Cardiac fibroblast (primary cell): ENCODE measurements at places on chromosomes 1 and 21.

- DNase-seq: peak; percentile 85
These were observed 48.5 kb upstream of the SLC25A33 start for GRCh38 chr1:9490605-9491339.

DNA sequence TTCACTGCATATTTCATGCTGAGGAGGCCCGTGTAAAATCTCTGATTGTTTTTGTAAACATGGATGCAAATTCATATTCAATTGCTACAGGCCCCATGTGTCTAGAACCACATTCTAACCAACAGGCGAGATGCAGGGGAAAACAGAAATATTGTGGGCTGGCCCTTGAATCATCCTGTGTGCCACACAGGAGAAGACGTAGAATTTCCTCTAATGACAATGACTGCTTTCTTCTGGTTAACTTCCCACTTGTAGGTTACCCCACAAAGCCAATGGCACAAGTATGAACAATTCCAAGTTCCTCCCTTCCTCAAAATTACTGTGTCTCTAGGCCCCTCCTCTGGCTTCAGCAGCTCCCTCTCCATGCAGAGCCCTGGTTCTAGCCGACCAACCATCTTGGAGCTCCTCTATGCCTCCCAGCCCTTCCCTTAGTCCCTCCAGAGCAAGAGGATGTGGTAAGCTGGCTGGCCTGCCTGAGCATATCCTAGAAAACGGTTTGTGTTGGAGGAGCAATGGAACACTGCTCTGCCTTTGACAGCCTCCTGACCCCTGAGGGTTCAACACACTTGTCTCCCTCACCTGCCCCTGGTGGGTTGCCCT, 205.2 kb downstream of the HS2ST1 start:
- no peak for DNase-seq

DNA sequence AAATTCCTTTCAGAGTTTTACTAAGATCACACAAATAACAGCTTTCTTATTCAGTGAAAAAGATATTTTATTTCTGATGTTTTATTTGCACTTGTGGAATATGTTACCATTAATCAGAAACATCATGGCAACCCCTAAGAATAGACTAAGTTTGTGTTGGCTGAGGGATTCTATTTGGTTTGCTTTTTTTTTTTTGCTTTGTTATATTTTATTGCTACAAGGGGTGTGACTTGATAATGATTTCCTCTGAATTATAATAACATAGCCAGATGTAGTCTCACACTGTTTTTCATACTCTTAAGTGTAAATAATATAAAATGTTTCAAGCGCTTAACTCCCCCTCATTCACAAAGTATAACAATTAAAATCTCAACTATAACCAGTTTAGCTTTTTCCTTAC, 20.0 kb downstream of the GLRX2 start:
- DNase-seq: no peak

DNA sequence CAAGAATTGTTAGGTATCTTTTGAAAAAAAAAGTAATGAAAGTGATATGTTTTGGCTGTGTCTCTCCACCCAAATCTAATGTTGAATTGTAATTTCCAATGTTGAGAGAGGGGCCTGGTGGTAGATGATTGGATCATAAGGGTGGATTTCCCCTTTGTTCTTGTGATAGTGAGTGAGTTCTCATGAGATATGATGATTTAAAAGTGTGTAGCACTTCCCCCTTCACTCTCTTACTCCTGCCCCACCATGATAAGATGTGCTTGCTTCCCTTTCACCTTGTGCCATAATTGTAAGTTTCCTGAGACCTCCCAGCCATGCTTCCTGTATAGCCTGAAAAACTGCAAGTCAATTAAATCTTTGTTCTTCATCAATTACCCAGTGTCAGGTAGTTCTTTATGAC, 70.7 kb downstream of the XCL2 start:
- DNase-seq: no peak

- DNase-seq: no peak
These were observed 38.4 kb downstream of the AHCTF1 start for GRCh38 chr1:246893191-246893939.
